ENCODE measurements at places on chromosomes 6 and 20.

GRCh38 chr6:17392978-17393891 lies at the start of gene CAP2:
Gene CAP2, plus strand, starts transcription at chr6:17393595. Its CDS starts 27,961 bp downstream, at chr6:17421556.
- peak; percentile 53 for DNase-seq

DNA sequence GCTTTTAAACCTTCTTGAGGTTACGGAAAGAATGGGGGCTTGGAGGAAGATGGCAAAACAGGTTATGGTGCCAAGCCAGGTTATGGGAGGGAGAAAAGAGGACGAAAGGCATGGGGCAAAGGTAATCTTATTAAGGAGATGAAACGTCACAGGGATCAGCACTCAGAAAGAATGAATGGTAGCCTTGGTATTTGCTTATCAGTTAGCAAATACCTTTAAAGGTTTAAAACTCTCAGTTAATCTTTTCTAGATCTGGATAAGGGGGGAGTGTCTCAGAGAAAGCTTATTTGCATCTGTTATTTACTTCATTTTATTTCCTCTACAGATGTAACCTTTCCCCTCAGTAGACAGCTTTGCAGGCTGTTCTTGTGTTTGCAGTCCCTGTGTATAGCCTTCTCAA lies 55.5 kb upstream of the EEF1E1 start:
- DNase-seq: no peak

DNA sequence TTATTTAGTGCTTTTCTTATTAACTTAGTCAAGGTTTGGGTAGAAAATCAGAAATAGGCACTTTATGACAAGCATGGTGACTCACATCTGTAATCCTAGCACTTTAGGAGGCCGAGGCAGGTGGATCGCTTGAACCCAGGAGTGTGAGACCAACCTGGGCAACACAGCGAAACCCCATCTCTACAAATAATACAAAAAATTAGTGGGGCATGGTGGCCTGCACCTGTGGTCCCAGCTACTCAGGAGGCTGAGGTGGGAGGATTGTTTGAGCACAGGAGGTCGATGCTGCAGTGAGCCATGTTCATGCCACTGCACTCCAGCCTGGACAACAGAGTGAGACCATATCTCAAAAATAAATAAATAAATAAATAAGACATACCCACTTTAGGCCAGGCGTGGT lies 51.3 kb upstream of the THEMIS start:
- no peak for DNase-seq

GRCh38 chr6:116191881-116192280 lies 62.0 kb downstream of the TSPYL4 start:
- no peak for DNase-seq

GRCh38 chr20:35551503-35551902 lies 9.6 kb downstream of the ERGIC3 start:
- no peak for DNase-seq
